GM23338 (cell line): ENCODE measurements at places on chromosomes 7 and 10. TPM values are rescaled to one million over a fixed set of nuclear protein-coding genes. Genes with fewer than 3 reads are reported as not detected.

Gene TMEM236
- 0.03 and 0.05 TPM in 2 replicates for polyA plus RNA-seq

Gene PDK4
- polyA plus RNA-seq: 0.07 and 0.32 TPM in 2 replicates

Gene MET
- 3.8 and 4.8 TPM in 2 replicates for polyA plus RNA-seq

Gene SDK1
- 2.1 and 2.2 TPM in 2 replicates for polyA plus RNA-seq

Gene ADIRF
- 0.66 and 1.7 TPM in 2 replicates for polyA plus RNA-seq

Gene SLC26A4
- not detected in 2 replicates for polyA plus RNA-seq

Gene OR2A5
- not detected in 2 replicates for polyA plus RNA-seq

Gene MYO3A
- polyA plus RNA-seq: 1.3 and 3.0 TPM in 2 replicates

GRCh38 chr10:20769481-20769880 lies 127.6 kb downstream of the NEBL start:
- no peaks in the 10 kb centered on the region for H3K36me3 ChIP-seq
- DNase-seq: no peak
- H3K4me3 ChIP-seq: no peak overlapping the region
- no peaks in the 10 kb centered on the region for H3K27me3 ChIP-seq
- H3K27ac ChIP-seq: no peak overlapping the region

- no peaks in the 10 kb centered on the region for H3K4me1 ChIP-seq
- no peak overlapping the region for H3K27ac ChIP-seq
- DNase-seq: no peak
- H3K4me3 ChIP-seq: no peak overlapping the region
- no peaks in the 10 kb centered on the region for H3K36me3 ChIP-seq
Measured at GRCh38 chr7:115844857-115845256, 185.7 kb downstream of the TFEC start.

DNA sequence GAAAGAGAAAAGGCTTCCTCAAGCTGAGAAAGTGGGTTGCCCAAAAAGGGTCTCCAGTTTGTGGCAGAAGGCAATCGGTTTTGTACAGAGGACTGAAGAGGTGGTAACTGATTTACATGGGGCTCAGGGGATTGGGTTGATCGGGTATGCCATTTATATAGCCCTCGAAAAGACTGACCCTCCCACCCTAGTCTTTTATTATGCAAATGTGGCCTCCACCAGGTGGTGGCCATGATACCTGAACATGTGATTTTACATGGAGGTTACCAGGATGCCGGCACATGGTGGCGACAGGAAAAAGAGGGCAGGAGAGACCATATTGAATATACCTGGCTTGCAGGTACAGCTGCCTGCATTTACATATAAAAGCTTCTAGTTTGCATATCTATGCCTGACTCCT lies 36.7 kb downstream of the ATE1 start:
- H3K27ac ChIP-seq: peak overlapping the region; percentile 89
- H3K27me3 ChIP-seq: no peaks in the 10 kb centered on the region
- H3K4me1 ChIP-seq: peaks cover 9% of the 10 kb centered on the region

DNA sequence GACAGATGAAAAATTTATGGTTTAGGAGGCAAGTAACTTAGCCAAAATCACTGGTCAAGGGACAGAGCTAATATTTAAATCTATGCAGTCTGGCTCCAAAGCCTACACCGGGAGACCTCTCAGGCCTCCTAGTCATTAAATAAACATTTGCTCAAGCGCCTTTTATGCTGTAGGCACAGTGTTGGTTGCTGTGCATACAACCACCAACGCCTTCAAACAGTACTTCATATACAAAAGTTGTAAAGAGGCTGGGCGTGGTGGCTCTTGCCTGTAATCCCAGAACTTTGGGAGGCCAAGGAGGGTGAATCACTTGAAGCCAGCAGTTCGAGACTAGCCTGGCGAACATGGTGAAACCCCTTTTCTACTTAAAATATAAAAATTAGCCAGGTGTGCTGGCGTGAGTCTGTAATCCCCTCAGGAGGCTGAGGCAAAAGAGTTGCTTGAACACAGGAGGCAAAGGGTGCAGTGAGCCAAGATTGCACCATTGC lies 159.8 kb downstream of the MAGI2 start:
- DNase-seq: no peak
- H3K27me3 ChIP-seq: no peaks in the 10 kb centered on the region
- H3K4me3 ChIP-seq: no peak overlapping the region

DNA sequence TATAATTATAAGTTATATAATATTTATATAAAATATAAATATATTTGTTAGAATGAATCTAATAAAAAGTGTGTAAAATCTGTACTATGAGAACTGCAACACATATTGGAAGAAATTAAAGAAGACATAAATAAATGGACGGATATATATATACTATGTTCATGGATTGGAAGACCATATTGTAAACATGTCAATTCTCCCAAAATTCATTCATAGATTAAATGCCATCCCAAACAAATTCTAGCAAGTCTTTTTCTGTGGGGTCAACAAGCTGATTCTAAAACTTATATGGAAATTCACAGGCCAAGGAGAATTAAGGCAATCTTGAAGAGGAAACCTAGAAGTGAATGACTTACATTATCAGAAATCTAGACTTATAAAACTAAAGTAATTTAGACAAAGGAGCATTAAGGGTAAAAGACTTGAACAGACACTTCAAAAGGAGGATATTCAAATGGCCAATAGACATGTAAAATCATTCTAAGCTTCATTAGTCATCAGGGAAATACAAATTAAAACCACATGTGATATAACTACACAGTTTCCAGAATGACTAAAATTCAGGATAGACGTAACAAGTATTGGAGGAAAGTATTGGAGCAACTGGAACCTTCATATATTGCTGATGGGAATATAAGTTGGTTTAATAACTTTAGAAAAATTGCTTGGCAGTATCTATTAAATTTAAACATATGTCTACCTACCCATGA lies 225.9 kb downstream of the EMX2 start:
- no peaks in the 10 kb centered on the region for H3K36me3 ChIP-seq
- H3K27me3 ChIP-seq: no peaks in the 10 kb centered on the region
- H3K4me1 ChIP-seq: no peaks in the 10 kb centered on the region
- no peak overlapping the region for H3K27ac ChIP-seq

DNA sequence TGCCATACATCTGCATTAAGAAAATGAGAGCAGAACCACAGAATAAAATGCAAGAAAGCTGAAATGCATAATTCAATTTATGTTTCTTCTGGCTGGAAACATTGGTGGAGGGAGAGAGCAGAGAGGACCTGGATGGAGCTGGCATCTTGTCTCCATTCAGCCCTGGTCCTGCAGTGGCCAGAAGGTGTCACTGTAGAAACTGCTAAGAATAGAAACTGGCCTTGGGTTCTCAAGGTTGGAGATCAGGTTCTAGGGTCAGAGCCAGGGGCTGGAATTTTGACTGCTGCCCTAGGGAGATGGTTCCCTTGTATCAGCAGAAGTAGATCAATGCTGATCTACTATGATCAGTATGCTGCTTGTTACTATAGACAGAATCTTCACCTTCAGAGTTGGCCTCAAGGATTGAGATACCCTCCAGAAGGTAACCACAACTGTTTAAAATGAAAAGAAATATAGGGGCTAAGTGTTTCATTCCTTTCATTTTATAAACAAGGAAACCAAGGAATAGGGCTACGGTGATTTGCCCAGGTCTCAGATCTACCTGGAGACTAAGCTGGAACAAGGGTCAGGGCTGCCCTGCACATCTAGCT lies 13.1 kb downstream of the TAS2R41 start:
- no peaks in the 10 kb centered on the region for H3K4me1 ChIP-seq
- no peak overlapping the region for H3K4me3 ChIP-seq
- peak; percentile 66 for DNase-seq
- H3K36me3 ChIP-seq: no peaks in the 10 kb centered on the region
- H3K27me3 ChIP-seq: no peaks in the 10 kb centered on the region

DNA sequence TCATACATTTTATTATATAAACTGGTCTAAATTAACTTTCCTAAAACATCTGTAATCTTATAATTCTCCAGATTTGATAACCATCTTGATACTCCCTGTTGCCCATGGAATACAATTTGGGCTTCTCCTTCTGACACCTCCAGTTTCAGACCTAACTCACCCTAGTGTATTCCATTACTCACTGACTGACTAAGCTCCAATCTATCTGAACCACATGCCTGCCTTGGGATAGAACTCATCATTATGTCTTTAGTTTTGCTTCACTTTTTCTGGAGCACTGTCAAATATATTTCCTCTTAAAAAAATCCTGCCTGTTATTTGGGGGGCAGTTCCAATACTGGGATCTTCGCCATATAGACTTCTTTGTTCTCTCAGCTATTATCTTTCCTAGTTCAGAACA lies 4.9 kb upstream of the FOXP2 start:
- no peak overlapping the region for H3K4me3 ChIP-seq
- no peak for DNase-seq
- H3K27ac ChIP-seq: no peak overlapping the region
- H3K27me3 ChIP-seq: no peaks in the 10 kb centered on the region
- H3K36me3 ChIP-seq: no peaks in the 10 kb centered on the region

GRCh38 chr7:922334-923107 lies 32.0 kb downstream of the ADAP1 start:
- no peak for DNase-seq
- no peaks in the 10 kb centered on the region for H3K27me3 ChIP-seq
- H3K27ac ChIP-seq: no peak overlapping the region
- no peaks in the 10 kb centered on the region for H3K4me1 ChIP-seq
- no peaks in the 10 kb centered on the region for H3K36me3 ChIP-seq

- no peaks in the 10 kb centered on the region for H3K4me1 ChIP-seq
- H3K36me3 ChIP-seq: no peaks in the 10 kb centered on the region
- H3K4me3 ChIP-seq: no peak overlapping the region
- peak; percentile 85 for DNase-seq
Measured at GRCh38 chr10:105950410-105950809, 1214.1 kb downstream of the SORCS1 start.

DNA sequence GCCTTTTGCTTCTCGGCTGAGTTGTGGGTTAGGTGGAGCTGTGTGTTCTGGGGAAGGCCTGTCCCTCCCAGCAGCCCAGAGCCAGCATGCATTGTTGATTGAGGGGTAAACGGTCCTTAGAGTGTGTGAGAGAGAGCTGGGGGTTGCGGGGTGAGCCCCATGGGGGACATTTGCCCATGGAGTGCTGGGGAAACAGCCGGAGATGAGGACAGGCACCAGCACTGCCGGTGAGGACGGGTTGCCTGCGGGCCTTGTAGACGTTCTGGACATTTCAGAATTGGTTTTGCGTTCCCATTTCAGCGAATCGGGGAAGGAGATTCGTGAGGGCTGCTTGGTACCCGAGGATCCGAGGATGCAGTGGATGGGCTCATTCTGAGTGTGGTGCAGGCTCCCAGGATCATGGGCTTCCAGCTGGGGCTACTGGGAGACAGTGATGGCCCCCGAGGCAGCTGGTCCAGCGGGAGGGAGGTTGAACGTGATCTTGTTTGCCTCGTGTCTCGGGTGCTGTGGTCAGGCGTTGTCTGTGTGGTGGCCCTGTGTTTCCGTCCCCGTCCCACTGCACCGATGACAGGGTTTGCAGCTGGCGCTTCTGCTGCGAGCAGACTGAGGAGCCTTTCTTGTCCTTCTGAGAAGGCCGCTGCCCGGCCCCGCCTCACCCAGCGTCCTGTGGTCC lies 113.9 kb downstream of the CYTH3 start:
- H3K4me1 ChIP-seq: no peaks in the 10 kb centered on the region
- H3K36me3 ChIP-seq: peaks cover 23% of the 10 kb centered on the region; the same call in 1 of the 2 replicates
- no peak overlapping the region for H3K4me3 ChIP-seq
- peak overlapping the region; percentile 69; the same call in 1 of the 2 replicates for H3K27ac ChIP-seq
- H3K27me3 ChIP-seq: no peaks in the 10 kb centered on the region

- peak overlapping the region; percentile 87 for H3K4me3 ChIP-seq
- H3K4me1 ChIP-seq: peaks cover 23% of the 10 kb centered on the region; the same call in 1 of the 2 replicates
- no peak overlapping the region for H3K27ac ChIP-seq
Measured at GRCh38 chr10:87867453-87867852, 4.0 kb downstream of the PTEN start.

GRCh38 chr7:82678259-82678658 lies 234.7 kb upstream of the CACNA2D1 start:
- peaks cover 17% of the 10 kb centered on the region for H3K4me1 ChIP-seq
- H3K27me3 ChIP-seq: no peaks in the 10 kb centered on the region
- no peak overlapping the region for H3K27ac ChIP-seq
- no peaks in the 10 kb centered on the region for H3K36me3 ChIP-seq

DNA sequence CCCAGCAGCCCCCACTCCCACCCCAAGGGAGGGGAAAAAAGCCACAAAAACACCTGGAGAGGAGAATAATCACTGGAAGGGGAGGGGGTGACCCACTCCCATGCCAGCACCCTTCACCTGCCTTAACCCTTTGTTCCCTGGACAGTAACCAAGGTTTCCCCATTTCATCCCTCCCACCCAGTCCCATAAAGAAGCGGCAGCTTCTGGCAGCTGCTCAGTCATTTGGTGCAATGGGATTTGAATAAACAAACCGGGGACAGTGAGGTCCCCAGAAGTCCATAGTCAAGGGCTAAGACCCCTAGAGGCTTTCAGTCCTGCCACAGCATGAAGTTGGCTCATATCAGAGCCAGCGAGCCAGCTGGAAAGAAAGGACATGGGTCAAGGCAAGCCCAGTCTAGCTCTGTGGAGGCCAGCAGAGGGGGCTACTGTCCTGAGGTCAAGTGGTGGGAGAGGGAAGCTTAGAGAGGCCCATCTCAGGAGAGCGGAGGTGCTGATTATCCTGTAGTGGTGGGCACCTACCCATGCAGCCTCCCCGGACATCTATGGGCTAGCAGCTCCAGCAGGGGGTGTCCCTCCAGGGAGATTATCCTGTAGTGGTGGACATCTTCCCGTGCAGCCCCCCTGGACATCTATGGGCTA lies 58.9 kb upstream of the LBX1 start:
- DNase-seq: peak; percentile 88
- no peaks in the 10 kb centered on the region for H3K36me3 ChIP-seq
- H3K4me3 ChIP-seq: peak overlapping the region; percentile 20; the same call in 1 of the 2 replicates
- peaks cover 66% of the 10 kb centered on the region for H3K4me1 ChIP-seq

GRCh38 chr10:124105594-124105993 lies 12.2 kb upstream of the CHST15 start:
- H3K4me1 ChIP-seq: no peaks in the 10 kb centered on the region
- no peak for DNase-seq
- no peak overlapping the region for H3K4me3 ChIP-seq
- H3K27me3 ChIP-seq: no peaks in the 10 kb centered on the region
- no peak overlapping the region for H3K27ac ChIP-seq
- no peaks in the 10 kb centered on the region for H3K36me3 ChIP-seq

GRCh38 chr10:118977835-118978234 lies 51.7 kb upstream of the NANOS1 start:
- H3K27ac ChIP-seq: no peak overlapping the region
- DNase-seq: no peak
- no peaks in the 10 kb centered on the region for H3K27me3 ChIP-seq
- no peak overlapping the region for H3K4me3 ChIP-seq
- H3K4me1 ChIP-seq: no peaks in the 10 kb centered on the region

GRCh38 chr7:139972029-139972428 lies 90.7 kb downstream of the PARP12 start:
- H3K27ac ChIP-seq: peak overlapping the region; percentile 40; the same call in 1 of the 2 replicates
- H3K36me3 ChIP-seq: no peaks in the 10 kb centered on the region
- H3K4me1 ChIP-seq: peaks cover 60% of the 10 kb centered on the region
- H3K4me3 ChIP-seq: peak overlapping the region; percentile 11; the same call in 1 of the 2 replicates

GRCh38 chr10:59709395-59710125 lies at the start of gene SLC16A9:
SLC16A9 (minus strand) TSS chr10:59709850; CDS start chr10:59684291, 25,559 bp downstream.
- H3K36me3 ChIP-seq: no peaks in the 10 kb centered on the region
- peak; percentile 89 for DNase-seq
- H3K27ac ChIP-seq: no peak within 1 kb of the TSS
- H3K27me3 ChIP-seq: peaks cover 35% of the 10 kb centered on the region
- peak within 1 kb of the TSS; percentile 82 for H3K4me3 ChIP-seq
- H3K4me1 ChIP-seq: peaks cover 16% of the 10 kb centered on the region

DNA sequence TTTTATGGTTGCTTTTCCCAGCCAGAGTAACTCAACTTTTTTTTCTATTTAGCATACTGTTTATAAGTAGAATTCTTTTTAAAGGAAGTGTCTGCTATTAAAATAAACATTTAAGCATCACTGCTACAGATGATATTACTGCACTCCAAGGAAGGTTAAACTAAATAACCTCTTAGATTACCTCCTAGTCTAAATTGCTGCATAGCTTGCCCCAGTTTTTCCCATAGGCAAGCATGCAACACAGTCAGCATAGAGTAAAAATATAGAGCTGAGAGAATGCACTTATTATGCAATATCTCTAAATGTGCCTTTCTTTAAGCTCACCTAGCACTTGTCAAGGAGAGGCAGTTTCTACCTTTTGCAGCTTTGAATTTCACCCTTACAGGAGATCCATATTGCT lies 1392.4 kb upstream of the CELF2 start:
- no peak for DNase-seq
- H3K27ac ChIP-seq: no peak overlapping the region
- H3K36me3 ChIP-seq: no peaks in the 10 kb centered on the region
